HFF-Myc (cell line): ENCODE measurements at places on chromosomes 12 and 14.
A peak's percentile ranks its signal among the peaks of the same experiment; 100 is the strongest.

DNA sequence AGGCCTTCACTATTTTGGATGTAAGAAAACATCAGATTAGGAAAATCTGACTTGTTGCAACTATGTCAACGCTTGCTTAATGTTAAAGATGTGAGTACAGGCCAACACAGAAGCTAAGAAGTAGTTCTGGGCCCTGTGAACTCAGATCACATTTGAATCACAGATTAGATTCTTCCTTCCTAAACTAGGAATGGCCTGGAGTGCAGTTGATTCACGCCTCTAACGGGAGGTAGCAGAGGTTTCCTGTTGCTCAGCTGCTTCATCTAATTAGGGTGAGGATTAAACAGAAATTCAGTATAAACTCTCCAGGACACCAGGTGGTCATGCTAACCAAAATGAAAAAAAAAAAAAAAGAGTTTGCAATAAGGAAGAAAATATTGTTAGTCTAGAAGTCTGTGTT lies 314.3 kb downstream of the TRHDE start:
- DNase-seq: no peak

- peak; percentile 26 for DNase-seq
These were observed 5.4 kb upstream of the RALGAPA1 start for GRCh38 chr14:35814371-35815005.

DNA sequence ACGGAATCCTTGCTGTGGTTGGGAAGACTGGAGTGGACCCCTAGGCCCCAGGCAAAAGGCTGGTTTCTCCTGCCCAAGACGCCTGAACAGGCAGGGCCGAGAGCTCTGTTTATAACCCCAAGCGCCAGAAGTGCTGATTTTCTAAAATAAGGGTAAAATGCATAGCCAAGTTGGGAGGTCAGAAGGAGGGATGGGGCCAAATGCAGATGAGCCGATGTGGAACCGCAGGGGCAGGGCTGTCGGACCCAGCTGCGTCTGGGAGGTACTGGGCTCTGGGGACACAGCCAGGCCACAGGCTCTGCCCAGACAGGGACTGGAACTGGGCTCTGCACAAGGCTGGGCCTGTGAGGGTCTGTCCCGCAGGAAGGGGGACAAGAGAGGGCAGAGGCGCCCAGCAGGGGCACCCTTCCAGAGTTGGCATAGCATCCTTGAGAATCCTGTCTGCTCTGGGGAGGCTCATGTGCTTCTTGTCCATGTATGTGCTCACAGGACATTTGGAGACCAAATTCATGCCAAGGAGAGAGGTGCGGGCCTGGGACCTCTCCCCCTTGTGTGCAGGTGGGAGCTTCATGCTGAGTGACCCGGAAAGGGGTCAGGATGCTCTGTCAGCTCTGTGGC lies 49.1 kb downstream of the JAG2 start:
- no peak for DNase-seq

DNA sequence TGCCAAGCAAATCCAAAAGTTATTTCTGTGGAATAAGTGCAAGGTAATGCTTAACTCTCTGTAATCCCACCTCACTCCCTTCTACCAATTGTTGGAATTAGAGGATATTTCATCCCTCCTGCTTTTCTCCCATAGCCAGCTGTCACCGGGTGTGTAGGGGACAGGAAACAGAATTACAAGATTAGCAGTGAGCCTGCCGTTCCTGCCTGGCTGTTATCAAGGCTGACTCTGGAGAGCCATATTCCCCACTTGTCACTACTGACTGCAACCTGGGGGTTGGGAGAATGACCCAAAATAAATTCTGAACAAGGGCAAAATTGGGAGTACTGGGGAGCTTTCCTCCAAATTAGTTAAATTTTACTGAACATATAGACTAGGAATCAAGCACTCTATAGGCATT lies 24.8 kb downstream of the TBX5 start:
- DNase-seq: no peak

GRCh38 chr14:56073799-56074198 lies 44.4 kb upstream of the PELI2 start:
- no peak for DNase-seq

DNA sequence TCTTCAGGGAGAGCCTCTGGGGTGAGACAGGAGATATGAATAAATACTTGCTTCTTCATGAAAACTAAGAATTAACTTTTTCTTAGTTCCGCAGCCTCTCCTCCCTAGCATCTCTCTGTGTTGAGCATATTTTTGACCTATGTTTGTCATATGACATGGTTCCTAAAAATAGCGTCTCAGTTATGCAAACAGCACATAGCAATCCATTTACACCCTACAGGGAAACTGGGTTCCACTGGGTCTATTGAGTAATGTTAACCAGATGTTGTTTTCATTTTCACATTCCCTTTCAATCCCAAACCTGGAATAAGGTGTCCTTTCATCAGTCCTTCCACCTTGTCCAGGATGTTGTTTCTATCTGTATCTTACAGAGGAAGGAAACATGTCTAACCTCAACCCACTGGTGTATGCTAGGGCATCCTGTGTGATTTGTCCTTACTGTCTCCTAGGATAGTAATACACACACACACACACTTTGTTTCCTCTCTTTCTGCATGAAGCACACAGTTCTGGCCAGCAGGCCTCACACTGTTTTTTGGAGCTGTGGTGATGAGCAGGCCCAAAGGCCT lies 1543.5 kb downstream of the AACS start:
- no peak for DNase-seq

DNA sequence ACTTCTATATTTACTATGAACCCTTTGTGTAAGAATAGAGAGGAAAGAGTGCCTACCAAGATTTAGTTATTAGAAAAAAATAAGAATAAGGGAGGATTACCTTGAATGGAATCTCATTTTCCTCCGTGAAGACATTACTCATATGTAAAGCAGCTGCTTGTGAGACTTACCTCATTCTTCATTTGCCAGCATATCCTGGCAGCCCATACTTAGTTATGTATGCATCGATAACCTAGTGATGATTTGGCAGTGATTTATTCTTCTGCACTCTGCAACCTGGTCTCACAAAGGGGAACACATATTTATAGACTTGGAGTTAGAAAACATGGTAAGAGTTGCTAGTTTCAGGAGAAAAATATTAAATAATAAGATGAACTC lies 56.8 kb downstream of the LRFN5 start:
- DNase-seq: no peak

- DNase-seq: no peak
These were observed 184.0 kb upstream of the PARP11 start for GRCh38 chr12:4056910-4057845.

- no peak for DNase-seq
These were observed 274.1 kb downstream of the ADAMTS20 start for GRCh38 chr12:43277651-43278540.

DNA sequence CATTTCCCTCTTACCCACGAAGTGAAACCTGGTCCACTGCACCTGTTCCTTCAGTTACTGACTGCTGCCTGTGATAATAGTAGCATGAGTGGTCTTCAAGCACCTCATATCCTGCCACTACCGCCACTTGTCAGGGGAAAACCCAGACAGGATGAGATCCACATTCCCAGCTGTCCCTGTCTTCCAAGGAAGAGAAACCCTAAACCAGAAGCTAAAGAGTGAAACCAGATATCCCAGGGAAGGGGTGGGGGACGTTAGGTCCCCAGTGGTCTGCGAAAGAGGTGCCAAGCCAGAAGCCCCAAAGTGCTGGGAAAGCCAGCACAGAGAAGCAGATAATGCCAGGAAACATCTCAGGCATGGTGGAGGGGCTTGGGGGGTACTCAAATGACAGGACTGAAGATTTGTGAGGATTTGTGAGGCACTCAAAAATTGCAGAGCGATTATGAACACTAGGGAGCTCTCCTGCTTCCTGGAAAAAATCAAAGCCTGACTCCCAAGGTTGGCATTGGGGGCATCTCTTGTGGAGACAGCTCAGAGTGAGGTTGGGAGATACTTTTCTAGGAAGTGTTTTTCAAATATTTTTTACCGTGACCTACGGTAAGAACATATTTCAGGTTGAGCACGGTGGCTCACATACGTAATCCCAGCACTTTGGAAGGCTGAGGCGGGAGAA lies 77.9 kb downstream of the TMEM30B start:
- no peak for DNase-seq
